ENCODE measurements at places on chromosomes 3 and 15. TPM values are rescaled to one million over a fixed set of nuclear protein-coding genes. Genes with fewer than 3 reads are reported as not detected.

DNA sequence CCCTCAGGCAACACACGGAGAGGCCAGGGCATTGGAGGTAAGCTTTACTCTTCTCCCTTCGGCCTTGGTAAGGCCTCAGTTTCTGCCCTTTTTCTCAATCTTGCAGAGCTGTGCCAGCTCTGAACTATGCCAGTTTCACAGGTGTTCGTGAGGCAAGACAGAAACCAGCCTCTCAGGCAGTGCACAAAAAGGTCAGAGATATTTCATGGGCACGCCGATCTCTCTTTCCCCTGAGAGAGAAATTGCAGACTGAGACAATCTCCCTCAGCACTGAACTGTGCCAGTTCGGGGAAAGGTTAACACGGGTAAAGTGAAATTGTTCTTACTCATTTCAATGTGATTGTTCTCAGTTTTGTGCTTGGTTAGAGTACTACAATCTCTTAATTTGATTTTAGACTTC lies 88.5 kb downstream of the GMNC start:
- DNase-seq, result no peak

DNA sequence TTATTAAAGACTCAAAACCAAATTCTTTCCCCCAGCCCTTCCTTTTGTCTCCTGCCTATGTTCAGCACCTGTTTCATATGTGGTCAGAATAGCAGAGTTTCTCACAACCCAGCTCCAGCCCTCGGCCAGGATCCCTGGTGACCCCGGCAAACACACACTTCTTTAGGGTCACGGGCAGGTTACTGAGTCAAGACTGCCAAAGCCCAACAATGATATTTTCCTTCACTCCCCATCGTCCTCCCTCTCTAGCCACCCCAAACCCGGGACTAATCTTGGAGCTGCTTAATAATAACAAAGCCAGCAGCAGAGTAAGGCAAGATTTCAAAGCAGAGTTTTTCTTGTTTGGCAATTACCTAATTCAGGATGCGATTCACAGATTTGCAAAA lies 25.5 kb downstream of the RARB start:
- DNase-seq, result no peak

DNA sequence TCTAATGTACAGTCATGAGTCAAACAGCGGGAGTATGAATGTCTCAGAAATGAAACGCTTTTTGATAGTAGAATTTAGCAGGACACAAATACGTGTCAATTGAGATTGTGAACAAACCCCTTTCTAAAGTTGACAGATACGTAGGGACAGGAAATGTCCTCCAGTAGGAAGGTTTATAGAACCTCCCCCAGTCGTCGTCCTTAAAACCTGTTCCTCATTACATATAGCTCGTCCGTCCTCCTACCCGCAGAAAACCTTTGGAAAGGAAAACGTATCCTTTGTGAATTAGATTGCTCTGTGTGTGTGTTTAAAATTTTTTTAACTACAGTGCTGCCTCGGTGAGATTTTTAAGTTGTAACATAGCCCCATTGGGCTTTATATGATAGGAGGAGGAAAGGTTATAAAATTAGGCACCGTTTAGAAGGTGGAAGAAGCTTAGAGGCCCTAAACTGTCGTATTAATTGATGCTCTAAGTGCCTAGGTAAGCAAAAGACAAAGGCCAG lies 4.1 kb downstream of the UBE2E1 start:
- DNase-seq, result no peak

DNA sequence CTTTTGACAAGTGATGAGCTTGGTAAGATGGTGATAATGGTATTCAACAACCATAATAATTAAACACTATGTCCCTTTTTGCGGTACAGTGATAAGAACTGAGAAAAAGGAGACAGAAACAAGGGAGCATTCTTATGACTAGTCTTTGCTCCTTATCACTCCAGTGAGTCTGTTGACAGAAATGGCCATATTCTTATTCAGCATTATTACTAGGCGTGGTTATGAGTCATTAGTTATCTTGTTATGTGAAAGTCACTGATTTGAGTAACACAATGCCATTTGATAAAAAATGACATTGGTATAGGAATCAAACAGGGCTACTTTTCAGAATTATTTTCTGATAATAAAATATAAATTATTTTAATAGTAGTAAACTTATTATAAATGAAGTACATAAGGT lies 193.5 kb downstream of the C3orf38 start:
- no peak for DNase-seq

GRCh38 chr3:122307976-122308375 lies 17.1 kb upstream of the CSTA start:
- no peak for DNase-seq

The TICRR gene
- 0.62 TPM for total RNA-seq

The GOLGA8H gene
- total RNA-seq, result 0.31 TPM

GRCh38 chr3:29128001-29128400 lies 152.9 kb upstream of the RBMS3 start:
- no peak for DNase-seq

- no peak for DNase-seq
Measured at GRCh38 chr3:114498539-114499370, 204.9 kb downstream of the TIGIT start.

DNA sequence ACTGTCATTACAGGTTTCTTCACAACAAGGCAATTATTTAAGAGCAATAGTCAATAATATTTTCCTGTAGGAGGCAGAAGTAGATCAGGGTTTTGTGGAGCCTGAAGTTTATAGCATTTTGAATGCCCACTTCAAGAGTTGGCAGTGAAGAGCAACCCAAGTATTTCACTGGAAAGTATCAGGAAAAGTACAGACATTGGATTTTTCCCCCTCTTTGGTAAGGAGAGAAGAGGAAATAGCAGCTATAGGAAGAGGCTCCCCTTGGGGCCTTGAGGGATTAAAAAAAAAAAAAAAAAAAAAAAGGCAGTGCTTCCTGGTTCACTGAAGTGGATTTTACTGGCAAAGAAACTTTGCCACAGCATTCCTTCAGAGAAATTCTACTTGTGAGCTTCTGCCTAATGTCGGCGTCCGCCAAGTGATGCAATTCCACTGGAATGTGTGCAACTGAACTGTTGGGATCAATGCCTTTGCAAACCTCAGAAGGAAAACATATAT lies 5.7 kb upstream of the CNTN6 start:
- no peak for DNase-seq

The SAMD7 gene
- not detected for total RNA-seq

GRCh38 chr3:144429719-144430121 lies 458.1 kb downstream of the DIPK2A start:
- DNase-seq, result no peak

The ARGFX gene
- total RNA-seq, result not detected

The IL17RB gene
- 2.2 TPM for total RNA-seq

DNA sequence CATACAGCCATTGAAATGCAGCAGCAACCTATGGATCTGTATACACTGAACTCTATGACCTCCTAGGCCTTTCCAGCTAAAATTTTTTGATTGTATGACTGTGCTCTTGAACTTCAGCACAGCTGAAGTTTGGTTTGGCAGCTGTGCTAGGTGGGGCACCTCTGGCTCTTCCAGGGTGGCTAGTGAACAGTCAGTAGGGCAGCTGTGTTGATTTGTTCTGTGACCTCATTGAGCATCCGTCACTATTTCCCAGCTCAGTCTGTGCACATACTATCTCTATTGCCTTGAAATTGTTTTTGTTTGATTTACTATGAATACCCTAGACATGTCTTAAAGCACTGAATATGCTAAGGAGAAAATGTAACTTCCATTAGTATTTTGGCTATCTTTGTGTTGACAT lies 363.2 kb upstream of the NAALADL2 start:
- DNase-seq, result no peak

The MCTP2 gene
- total RNA-seq, result 0.62 TPM

GRCh38 chr15:34725556-34725955 lies 29.2 kb downstream of the GJD2 start:
- no peak for DNase-seq

DNA sequence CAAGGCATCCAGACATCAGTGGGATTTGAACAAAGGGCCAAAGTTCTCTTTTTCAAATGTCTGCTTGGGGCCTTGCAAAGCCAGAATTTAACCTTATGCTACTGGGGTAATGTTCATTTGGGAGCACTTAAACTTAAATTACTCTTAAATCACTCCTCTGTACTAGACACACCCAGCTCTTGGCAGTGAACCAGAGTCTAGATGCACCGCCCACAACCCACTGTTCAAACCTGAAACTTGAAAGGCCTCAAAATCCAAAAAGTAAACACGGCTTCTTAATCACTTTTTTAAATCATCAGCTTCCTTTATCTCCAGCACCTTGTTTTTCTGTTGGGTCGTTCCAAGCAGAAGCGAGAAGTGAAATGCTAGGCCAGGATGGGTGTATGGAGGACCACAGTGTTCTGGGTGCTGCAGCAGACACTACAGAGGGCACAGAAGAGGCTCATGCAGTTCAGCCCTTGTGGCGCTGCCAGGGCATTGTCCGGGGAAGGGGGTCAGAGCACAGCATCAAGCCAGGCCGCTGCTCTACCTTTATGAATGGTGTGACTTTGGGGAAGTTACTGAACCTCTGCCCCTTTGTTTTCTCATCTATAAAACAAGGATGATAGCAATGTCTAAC lies 28.8 kb downstream of the MECOM start:
- no peak for DNase-seq

GRCh38 chr3:143850877-143851276 lies 2.6 kb upstream of the SLC9A9 start:
- no peak for DNase-seq

DNA sequence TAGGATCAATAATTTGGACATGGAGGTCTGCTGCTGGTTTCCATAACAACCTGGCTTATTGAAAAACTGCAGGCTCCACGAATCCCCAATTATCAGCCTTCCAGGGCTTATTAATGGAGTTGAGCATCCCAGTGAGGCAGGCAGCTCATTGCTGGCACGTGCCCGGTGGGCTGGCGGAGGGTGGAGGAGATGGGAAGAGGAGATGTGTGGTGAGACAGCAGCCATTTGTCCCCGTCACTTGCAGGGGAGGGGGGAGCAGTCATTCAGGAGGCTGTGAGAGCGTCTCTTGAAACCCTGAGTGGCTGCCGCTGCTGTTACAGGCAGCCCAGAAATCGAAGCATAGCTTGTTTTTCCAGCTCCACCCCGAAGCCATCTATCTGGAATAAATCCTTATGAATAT lies 70.6 kb downstream of the GAP43 start:
- peak; percentile 37 for DNase-seq

GRCh38 chr3:38958026-38958720 lies 93.6 kb downstream of the SCN11A start:
- no peak for DNase-seq

GRCh38 chr3:98095882-98096281 lies 8.9 kb downstream of the OR5AC2 start:
- no peak for DNase-seq

The GPR27 gene
- 53.0 TPM for total RNA-seq

DNA sequence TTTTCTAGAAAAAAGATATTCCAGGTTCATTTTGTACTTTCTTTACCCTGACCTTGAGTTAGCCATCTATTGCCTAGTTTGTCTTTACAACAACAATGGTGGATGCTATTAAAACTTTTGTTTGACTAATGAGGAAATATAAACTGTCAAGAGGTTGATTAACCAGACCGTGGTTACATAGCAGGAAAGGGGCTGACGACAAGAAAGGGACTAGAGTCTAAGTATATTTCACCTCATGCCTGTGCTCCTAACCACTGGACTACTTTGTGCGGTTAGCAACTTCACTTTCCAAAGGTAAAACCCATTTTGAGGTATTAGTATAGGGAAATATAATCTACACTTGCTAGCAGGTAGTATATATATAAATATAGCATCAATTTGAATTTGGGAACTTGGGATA lies 327.1 kb downstream of the SATB1 start:
- DNase-seq, result no peak

- DNase-seq, result no peak
Measured at GRCh38 chr3:50274371-50275104, 4.3 kb upstream of the LSMEM2 start.

- no peak for DNase-seq
Measured at GRCh38 chr3:69553888-69554287, 168.0 kb upstream of the FRMD4B start.

The CCRL2 gene
- 1.1 TPM for total RNA-seq

Data from occipital lobe (tissue), 3 donors.